ENCODE measurements at places on chromosomes 7 and 10.

- DNase-seq, result no peak
Observed at GRCh38 chr7:132783824-132784223, 207.6 kb upstream of the PLXNA4 start.

GRCh38 chr10:20694296-20694695 lies 202.8 kb downstream of the NEBL start:
- no peak for DNase-seq

DNA sequence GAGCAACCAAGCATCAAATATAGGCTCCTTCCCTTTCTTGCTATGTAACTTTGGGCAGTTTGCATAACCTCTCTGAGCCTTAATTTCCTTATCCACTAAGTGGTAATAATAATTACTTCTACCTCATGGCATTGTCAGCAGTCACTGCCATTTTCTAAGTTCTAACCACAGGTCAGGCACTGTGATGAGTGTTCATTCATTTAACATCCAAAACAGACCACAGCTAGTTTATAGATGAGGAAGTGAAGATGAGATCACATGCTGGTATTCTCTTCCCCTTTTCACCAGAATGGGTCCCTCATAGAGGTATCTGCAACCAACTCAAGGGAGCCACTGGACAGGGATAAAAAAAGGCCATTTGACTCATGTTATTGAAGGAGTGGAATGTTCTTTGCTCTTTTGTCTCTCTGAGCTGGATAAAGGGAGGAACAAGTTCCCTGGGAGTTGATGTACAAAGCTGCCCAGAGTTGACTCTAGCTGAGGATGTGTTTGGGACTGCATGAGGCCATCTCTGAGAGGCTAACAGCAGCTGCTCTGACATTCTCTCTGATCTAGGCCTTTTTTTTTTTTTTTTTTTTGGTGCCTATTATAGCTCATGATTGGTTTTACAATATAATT lies 65.0 kb downstream of the DNAJC12 start:
- no peak for DNase-seq

DNA sequence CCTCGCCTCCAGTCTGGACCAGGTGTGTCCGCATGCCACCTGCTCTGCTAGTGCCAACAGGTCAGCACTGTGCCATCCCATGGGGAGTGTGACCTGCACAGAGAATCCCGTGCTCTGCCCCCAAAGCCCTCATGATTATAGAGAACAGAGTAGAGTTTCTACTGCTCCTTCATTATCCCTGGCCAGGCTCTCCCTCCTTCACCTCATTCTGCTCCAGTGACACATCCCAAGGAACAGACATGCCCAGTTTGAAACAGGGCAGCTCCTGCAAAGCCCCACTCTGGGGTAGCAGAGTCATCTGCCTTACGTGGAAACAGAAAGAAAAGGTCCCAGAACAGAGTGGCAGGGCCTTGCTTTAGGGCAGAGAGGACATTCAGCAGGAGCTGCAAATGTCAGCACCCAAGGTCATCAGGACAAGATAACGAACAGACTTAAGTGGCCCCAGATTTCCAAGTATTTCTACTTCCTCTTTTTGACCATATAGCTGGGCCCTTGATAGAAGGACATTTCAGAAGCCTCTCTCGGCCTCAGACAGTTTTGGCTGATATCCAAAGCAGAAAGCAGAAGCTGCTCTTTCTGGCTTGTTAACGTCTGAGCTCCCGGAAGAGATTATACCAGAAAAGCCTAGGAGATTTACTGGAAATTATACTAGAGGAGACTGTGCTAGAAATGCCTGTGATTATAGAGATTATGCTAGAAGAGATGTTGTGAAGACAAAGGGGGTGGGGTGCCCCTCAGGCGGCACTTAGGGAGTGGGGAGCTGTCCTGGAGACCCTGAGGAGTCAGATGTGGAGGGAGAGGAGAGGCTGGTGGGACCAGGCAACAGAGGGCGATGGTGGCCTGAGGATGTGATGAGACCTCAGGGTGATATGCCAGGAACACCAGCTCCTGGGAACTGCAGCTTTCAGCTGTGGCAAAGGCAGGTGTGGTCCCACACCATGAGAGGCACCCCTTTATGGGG lies 12.6 kb downstream of the TMEM176B start:
- DNase-seq, result no peak

DNA sequence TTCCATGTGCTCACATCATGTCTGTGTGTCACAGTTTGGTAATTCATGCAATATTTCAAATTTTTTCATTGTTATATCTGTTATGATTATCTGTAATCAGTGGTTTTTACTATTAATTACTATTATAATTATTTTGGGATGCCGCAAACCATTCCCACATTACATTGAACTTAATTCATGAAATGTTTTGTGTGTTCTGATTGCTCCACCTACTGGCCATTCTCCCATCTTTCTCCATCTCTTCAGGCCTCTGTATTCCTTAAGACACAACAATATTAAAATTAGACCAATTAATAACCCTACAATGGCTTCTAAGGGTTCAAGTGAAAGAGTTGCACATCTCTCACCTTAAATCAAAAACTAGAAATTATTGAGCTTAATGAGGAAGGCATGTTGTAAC lies 398.5 kb downstream of the PCDH15 start:
- DNase-seq, result peak; percentile 11

- DNase-seq, result peak; percentile 46
Observed at GRCh38 chr7:35036361-35037171, 719 bp downstream of the DPY19L1 start.

DNA sequence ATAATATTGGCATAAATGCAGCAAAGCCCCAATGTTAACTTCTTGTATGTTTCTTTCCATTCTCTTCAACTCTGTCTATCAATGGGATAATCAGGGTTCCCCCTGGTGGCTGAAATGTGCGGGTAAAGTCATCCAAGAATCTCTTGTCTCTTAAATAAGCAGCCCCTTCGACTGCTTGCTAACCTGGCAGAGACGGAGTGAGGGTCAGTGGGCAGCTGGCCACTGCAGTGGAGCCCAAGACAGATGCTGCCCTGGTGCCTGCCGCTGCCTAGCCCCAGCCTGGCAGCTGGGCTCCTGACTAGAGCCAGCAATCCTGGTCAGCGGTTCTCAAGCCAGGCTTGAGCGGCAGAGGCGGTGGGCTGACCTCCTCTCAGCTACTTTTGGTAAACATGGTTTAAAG lies 248.9 kb downstream of the COBL start:
- DNase-seq, result peak; percentile 53

GRCh38 chr10:117162093-117163060 lies 24.3 kb upstream of the VAX1 start:
- DNase-seq, result no peak

GRCh38 chr10:88903715-88904114 lies 23.7 kb downstream of the STAMBPL1 start:
- DNase-seq, result no peak

DNA sequence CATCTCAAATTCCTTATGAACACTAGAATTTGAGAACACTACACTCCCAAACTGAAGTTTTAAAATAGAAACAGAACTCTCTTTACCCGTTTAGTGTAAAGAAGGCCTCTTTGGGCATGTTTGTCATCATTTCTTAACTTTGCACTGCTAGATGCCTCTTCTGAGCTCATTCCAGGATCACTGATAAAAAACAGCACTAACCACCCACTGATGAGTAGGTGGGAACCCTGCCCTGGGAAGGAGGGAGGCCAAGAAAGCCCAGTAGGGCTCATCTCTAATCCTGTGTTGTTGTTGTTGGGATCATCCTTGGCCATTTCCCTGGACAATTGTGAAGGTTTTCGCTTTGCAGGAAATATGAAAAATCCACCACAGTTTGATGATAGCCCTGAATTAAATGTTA lies 68.2 kb downstream of the CUBN start:
- DNase-seq, result no peak

GRCh38 chr10:21135023-21135931 lies 238.2 kb upstream of the NEBL start:
- peak; percentile 27 for DNase-seq

DNA sequence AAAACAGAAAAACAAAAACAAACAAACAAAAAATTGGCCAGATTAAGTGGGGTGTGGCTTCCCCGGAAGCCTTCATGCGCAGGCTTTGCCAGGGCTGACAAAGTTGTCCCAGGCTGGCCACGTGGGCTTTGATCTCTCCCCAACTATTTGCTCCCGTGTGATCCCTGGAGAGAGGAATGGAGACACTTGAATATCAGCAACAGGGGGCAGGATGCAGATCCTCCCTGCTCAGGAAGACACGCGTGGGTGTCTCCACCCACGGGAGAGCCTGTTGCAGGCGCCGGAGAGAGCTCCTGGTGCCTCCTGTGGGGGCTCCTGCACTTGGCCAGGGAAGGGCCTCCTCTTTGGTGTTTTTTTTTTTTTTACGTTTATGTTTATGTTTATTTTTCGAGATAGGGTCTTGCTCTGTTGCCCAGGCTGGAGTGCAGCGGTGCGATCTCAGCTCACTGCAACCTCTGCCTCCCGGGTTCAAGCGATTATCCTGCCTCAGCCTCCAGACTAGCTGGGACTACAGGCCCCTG lies 19.0 kb downstream of the TRIM56 start:
- peak; percentile 74 for DNase-seq

DNA sequence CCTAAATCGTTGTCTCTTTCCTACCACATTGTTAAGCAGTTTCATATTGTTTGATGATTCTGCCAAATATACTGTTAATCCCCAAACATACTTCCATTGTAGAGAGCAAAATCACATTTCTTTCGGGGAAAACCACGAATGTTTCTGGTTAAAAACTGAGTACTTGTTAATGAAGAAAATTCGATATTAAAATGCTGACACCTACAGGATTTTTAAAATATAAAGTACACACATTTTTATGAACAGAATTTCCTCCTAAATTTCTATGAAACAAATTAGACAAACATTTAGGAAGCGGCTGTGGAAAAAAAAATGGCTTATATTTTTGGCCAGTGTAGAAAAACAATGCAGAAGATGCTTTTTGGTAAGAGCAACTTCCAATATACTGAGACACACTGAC lies 68.8 kb downstream of the IDE start:
- no peak for DNase-seq

GRCh38 chr10:25604591-25604990 lies 329.4 kb upstream of the MYO3A start:
- DNase-seq, result no peak

DNA sequence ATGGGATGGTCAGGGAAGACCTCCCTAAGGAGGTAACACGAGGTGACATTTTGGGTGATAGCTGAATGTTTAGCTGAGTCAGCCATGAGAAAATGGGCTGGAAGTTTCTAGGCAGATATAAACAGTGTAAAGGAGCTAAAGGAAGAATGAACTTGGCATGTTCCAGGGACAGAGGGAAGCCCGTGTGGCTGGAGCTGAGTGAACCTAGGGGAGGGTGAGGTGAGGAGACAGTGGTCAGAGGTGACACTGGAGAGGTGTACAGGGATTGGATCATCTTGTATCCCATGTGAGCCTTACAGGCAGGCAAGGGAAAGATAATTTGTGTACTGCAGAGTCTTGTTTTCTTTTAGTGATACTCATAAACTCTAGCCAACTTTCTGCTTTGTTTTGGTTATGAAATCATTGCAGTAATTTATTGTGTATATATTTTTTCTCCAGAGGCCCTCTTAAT lies 1.8 kb downstream of the STARD3NL start:
- DNase-seq, result no peak

DNA sequence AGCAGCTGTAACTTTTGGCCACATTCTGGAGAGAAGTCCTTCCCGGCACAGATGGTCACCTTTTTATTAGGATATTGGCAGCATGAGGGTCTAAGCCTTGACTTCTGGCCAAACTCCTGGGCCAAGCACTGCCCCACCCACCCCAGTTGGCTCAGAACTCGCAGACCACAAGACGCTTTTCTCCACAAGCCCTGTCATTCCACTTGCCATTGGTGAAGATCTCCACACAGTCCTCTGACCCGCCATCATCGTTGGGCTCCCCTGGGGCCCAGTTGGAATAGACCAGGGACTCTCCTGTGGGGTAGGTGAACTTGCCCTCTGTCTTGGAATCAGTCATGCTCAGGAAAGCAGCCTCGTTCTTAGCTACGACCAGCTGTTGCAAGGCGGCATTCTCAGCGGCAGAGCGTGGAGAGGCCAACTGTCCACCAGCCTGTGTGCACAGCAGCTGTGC lies 11.2 kb downstream of the SFTPD start:
- no peak for DNase-seq

DNA sequence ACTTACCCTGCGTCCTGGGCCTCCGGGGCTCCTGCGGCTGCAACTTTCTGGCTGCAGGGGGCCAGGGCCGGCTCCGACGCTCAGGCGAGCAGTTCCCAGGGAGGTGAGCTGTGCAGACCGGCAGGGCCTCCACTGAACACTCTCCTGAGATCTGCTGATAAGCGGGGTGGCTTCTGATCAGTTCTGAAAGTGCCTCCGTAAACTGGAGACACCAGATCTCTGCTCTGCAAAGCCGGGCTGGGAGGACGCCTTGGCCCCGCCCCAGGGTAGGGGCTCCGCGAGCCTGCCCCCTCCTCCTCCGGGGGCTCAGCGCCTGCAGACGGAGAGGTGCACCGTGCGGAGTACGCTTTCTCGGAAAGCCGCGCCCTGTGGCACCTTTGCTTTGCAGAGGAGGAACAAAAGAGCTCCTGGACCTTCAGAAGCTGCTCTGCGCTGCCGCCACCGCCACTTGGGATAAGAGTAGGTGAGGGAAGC lies 141.3 kb upstream of the VKORC1L1 start:
- no peak for DNase-seq

- no peak for DNase-seq
Observed at GRCh38 chr10:108411206-108411605, 1246.7 kb upstream of the SORCS1 start.

DNA sequence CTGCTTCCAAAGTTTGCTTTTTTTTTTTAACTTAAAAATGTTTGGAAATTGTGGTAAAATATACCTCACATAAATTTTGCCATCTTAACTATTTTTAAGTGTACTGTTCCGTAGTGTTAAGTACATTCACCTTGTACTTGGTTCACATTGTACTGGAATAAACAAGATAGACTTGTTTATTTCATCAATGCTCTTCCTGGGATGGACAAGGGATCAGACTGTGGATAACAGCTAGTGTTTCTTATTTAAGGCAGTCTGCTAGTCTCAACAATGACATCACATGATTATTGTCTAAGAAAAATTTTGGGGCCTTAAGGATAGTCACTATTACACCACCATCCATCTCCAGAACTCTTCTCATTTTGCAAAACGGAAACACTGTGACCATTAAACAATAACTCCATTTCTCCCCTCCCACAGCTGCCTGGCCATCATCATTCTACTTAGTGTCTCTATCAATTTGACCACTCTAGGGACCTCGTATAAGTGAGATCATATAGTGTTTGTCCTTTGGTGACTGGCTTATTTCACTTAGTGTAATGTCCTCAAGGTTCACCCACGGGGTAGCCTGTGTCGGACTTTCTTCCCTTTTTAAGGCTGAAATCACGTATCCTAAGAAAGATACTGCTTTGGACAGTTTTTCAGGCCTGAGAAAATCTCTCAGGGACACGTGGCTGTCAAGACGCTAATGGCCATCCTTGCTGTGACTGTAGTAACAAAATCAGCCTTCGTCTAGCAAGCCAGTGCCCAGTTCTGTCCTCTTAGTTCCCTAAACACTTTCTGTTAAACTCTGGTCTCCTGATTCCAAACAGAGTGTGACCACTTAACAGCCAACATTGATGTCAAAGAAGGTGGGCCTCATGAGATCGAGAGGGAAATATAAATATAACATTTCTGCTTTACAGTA lies 305.2 kb downstream of the FRMD4A start:
- DNase-seq, result no peak

- no peak for DNase-seq
Observed at GRCh38 chr7:137110091-137110509, 233.4 kb downstream of the PTN start.

GRCh38 chr10:68717435-68717834 lies 3.6 kb upstream of the CCAR1 start:
- no peak for DNase-seq

- peak; percentile 40 for DNase-seq
Observed at GRCh38 chr10:119025336-119025735, 4.2 kb upstream of the NANOS1 start.
